Activated B cell treated with CpG ODN at 0.5 μM for 24 hours (primary cell): ENCODE measurements at places on chromosomes 2 and 18. TPM values are rescaled to one million over a fixed set of nuclear protein-coding genes. Genes with fewer than 3 reads are reported as not detected.

CFC1 gene
- total RNA-seq = not detected in 2 replicates

KLHL29 gene
- total RNA-seq = 1.3 and 2.5 TPM in 2 replicates

DNA sequence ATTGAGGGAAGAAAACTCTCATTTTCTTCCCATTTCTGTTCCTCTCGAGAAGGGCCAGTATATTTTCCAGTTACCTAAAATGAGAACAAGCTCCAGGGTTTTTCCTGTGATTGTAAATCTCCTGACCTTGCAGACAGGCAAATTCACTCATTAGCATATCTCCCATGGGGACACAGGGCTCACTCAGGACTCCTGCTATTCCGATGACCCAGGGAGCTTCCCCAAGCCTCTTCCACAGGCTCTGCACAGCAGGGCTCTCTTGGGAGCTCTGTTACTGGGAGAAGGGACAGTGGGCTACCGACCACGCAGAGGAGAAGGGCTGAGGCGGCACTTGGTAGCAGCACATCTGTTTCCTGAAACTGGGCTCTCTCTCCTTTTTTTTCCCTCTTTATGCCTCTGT lies 135.2 kb upstream of the CAPN13 start:
- no peak overlapping the region for H3K27ac ChIP-seq
- no peak for DNase-seq
- no peaks in the 10 kb centered on the region for H3K36me3 ChIP-seq
- H3K4me3 ChIP-seq = no peak overlapping the region

DNA sequence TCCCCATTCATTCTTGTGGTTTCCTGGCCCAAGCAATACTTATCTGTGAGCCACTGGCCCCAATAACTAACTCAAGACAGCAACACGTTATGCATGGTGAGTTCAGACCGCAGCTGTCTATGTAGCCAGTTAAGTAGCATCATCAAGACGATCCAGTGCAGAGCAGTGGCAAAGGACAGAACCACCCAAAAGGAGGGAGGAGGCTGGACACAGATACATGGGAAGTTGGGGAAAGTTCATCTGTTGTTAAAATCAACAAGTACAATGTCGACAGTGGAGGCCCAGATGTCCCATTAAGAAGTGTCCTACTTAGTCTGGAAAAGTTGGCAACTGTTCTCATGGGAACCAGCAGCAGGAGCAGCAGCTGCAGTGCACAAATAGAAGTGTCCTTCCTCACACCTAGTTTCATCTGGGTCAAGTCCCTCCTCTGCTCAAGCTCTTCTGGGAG lies 106.9 kb upstream of the THOC1 start:
- no peak overlapping the region for H3K27ac ChIP-seq
- peaks cover 26% of the 10 kb centered on the region for H3K4me1 ChIP-seq
- no peaks in the 10 kb centered on the region for H3K36me3 ChIP-seq
- peaks cover 10% of the 10 kb centered on the region for H3K27me3 ChIP-seq
- no peak overlapping the region for H3K4me3 ChIP-seq

DNA sequence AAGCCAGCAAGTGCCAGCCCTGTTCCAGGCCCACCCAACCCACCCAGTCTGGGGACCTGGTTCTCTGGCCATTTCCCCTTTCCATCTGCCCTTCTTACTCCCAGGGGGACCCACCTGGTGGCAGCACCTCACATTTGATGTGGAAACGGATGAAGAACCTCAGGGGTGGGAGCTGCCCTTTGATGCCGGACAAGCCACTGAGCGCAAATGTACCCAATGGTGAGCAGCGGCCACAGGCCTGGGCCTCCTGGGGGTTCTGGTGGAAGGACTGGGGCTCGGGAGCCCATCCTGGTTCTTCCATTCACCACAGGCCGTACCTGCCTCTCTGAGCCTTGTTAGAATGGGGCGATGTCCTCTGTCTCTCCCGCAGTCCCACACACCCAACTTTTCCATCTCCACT lies 84.7 kb downstream of the EPAS1 start:
- H3K27ac ChIP-seq = no peak overlapping the region
- no peak for DNase-seq
- H3K4me3 ChIP-seq = no peak overlapping the region
- H3K36me3 ChIP-seq = no peaks in the 10 kb centered on the region

GRCh38 chr2:148901142-148901541 lies 26.1 kb downstream of the KIF5C start:
- peaks cover 8% of the 10 kb centered on the region for H3K27me3 ChIP-seq
- no peak for DNase-seq
- no peaks in the 10 kb centered on the region for H3K36me3 ChIP-seq
- H3K27ac ChIP-seq = no peak overlapping the region

GRCh38 chr2:40113272-40113968 lies 334.4 kb upstream of the THUMPD2 start:
- no peaks in the 10 kb centered on the region for H3K4me1 ChIP-seq
- H3K4me3 ChIP-seq = no peak overlapping the region
- no peaks in the 10 kb centered on the region for H3K27me3 ChIP-seq
- no peak for DNase-seq
